Glomerular endothelial cell (primary cell): ENCODE measurements at places on chromosomes 11 and 22. TPM values are rescaled to one million over a fixed set of nuclear protein-coding genes. Genes with fewer than 3 reads are reported as not detected.

DNA sequence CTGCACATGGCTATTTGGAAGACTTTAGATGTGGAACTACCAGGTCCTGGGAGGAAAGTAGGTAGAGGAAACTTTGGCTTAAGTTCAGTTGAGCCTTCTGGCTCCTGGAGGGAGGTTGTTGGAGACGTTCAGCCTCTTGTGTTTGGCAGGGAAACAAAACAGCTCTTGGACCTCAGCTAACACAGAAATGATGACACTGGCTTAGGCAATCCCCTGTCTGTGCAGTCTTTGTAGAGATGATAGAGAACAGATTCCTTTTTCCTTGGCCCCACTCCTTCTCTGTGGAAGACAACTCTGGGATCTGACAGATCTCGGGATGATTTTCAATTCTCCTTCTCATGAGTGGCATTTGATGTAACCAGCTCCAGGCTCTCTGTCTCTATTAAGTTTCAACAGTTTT, 428.5 kb downstream of the TMEM135 start:
- no peak for DNase-seq

- DNase-seq = peak; percentile 36
These were observed 3.7 kb upstream of the RPS6KA4 start for GRCh38 chr11:64355078-64355940.

DNA sequence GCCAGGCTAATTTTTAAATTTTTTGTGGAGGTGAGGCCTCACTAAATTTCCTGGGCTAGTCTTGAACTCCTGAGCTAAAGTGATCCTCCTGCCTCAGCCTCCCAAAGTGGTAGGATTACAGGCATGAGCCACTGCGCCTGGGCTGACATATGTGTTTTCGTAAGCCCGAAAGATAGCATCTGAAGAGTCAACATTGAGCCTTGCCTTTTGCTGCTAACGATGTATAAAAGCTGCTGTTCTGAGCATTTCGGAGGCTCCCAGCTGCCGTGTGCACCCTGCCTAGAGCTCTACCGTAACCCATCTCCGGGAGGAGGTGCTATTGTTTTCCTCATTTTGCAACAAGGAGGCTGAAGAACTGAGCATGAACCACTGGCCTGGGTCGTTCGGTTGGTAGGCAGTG, 18.1 kb upstream of the PPP6R3 start:
- no peak for DNase-seq

DNA sequence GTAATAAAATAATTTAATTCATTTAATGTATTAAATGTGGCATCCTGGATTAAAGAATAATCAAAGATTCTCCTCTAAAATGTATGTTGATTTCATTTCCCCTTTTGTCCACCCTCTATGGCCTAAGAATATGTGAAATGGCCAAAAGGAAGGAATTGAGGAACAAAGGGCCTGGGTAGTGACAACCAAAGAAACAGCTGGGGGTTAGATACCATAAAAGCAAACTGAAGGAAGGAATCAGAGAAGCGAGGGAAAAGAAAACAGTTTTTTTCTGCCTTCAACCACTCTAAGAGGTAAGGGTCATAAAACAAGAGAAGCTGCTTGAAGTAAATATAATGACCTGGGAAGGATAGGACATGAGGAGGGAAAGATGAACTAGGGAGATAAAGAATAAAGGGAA, 139.3 kb downstream of the FAM76B start:
- DNase-seq = no peak

The MIOX gene
- not detected in 2 replicates for total RNA-seq

DNA sequence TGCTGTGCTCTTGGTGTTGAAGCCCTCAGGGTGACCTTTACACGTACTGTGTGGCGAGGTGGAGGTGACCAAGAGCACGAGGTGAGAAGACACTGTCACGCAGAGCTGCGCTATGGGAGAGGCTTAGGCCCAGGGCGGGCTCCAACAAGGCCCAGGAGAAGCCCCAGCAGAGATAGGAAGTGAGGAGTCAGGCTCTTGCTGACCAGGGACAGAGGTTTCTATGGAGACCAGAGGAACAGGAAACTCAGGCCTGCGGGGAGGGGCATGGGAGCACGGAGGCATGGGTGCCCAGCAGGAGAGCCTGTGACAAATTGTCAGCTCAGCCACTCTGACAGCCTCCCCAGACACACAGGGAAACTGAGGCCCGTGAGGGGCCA, 15.8 kb downstream of the DGKZ start:
- DNase-seq = no peak
